NCI-H1092 (cell line): ENCODE measurements at places on chromosomes 4 and X.

DNA sequence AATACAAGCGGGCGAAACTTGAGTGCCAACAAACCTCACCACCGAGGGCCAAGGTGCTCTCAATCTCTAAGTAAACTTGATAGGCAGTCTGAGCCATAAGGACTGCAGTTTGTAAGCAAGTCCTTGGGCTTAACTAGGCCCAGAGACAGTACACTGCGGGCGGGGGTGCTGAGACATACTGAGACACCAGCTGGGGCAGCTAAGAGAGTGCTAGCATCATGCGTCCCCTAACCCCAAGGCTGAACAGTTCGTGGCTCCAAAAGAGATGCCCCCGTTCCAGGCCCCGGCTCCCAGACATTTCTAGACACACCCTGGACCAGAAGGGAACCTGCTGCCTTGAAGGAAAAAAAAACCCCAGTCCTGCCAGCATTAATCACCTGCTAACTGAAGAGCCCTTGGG, 126.8 kb upstream of the PRDX4 start:
- DNase-seq = no peak

- no peak for DNase-seq
Observed at GRCh38 chrX:5852941-5853340, 375.7 kb downstream of the NLGN4X start.

- no peak for DNase-seq
Observed at GRCh38 chr4:25799522-25799921, 63.3 kb downstream of the SEL1L3 start.

GRCh38 chr4:163165217-163166017, 1.3 kb downstream of the NAF1 start:
- no peak for DNase-seq

GRCh38 chrX:19670854-19671620, 155.7 kb upstream of the MAP3K15 start:
- DNase-seq = no peak

DNA sequence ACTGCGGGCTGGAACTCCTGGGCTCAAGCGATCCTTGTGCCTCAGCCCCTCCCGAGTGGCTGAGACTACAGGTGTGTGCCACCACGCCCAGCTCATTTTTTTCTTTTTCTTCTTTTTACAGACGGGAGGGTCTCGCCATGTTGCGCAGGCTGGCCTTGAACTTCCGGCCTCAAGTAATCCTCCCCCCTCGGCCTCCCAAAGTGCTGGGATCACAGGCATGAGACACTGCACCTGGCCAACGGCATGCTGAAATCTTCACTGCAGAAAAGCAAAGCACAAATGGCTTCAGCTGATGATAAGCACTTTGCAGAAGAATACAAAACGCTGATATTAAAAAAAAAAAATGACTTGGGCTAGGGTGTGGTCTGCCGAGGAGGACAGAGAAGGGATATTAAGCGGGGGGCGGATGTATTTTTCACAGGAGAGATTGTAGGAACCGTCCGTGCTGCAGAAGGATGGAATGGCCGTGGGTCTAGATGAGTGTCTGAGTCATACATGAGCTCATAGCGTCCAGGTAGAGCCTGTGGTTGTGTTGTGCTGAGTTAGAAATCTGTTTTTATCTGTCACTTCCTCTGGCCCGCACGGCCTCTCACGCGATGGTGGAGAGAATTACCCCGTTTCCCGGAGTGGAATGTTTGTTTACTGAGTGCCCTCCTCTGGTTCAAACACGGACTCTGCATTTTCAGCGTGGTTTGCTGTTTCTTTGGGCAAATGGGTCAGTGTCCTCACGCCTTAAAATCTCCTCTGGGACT, 8.5 kb upstream of the AKAP17A start:
- no peak for DNase-seq

DNA sequence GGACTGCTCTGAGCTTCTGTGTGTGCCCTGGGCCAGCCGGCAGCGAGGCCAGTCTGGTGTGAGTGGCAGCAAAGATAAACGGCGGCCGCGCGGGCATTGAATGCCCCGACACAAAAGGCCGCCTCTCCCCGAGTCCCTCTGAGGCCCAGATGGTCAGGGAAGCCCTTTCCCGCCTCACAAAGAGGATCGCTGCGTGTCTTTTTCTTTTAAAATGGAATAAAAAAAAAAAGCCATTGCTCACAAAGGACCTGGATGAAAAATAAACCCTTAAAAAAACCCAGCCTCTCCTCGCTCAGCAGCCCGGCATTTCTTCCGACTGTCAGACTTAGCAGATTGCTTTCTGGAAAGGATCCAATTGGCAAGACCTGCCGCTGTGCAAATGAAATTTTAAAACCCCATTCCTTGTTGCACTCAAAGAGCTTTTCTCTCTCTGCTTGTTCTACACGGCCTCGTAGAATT, 578.7 kb downstream of the BCOR start:
- no peak for DNase-seq

DNA sequence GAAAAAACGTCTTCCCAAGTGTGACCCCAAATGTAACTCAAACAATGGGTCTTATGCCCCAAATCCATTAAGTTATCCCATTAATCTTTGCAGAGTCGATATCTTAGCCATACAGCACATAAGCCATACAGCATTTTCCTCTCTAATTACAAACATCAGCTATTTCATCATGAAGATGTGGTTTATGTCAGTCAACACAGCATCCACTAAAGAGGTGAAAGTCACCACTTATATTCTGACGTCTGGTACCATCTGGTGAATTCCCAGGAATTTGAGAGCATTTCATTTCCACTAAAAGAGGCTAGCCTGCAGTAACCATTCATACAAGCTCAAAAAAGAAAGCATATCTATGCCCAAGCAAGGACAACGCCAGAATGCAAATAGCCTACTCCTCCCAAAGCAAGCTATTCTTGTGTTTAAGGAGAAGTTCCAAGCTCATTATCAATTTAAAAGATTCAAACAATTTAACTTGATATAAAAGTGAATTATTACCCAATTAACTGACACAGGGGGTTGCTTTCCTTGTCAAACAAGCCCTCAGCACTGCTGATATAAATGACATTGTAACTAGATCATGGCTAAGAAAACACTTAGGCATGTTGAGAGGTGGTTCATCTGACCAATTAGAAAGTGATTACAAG, 203.3 kb downstream of the ANTXR2 start:
- no peak for DNase-seq

- no peak for DNase-seq
Observed at GRCh38 chr4:151727365-151727764, 33.4 kb downstream of the GATB start.

DNA sequence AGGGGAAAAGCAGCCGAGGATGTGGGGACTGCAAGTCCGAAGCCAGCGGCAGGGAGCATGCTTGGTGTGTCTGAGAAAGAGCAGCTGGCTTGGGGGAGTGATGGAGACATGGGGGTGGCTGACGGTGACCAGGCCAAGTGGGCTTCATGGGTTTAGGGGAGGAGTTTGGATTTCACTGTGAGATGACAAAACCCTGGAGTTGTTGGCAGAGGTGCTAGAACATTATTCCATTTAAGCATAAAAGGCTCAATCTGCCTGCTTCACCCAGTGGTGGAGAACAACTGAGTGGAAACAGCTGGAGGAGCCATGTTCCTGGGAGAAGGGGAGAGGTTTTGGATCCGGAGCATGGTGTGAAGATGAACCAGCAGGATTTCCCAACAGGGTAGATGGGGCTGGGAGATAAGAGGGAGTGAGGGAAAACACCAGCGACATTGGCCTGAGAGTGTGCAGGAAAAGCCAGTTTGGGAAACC, 318.0 kb upstream of the TAPT1 start:
- no peak for DNase-seq

GRCh38 chr4:113540859-113541258, 220.7 kb downstream of the CAMK2D start:
- no peak for DNase-seq

- DNase-seq = no peak
Observed at GRCh38 chr4:105838082-105838481, 57.2 kb upstream of the NPNT start.

DNA sequence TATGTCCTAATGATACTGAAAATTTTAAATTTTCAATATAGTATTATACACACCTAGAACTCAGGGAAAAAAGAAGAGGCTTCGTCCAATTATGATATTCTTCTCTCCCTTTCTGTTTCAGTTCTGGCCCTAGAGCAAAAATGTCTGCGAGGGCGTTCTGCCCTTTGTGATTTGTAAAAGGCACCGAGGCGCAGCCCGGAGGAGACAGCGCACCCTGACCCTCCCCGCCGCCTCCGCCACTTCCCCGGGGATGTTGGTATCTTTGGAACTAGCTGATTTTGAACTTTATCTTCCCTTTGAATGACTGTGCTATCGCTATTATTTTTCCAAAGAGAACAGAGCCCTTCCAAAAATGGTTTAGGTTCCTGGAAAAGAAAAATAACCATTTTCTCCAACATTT, 173.2 kb upstream of the FAM9B start:
- DNase-seq = no peak

- no peak for DNase-seq
Observed at GRCh38 chr4:7950301-7951092, 10.8 kb upstream of the AFAP1 start.

GRCh38 chr4:145546175-145546915, 64.7 kb downstream of the SMAD1 start:
- no peak for DNase-seq

DNA sequence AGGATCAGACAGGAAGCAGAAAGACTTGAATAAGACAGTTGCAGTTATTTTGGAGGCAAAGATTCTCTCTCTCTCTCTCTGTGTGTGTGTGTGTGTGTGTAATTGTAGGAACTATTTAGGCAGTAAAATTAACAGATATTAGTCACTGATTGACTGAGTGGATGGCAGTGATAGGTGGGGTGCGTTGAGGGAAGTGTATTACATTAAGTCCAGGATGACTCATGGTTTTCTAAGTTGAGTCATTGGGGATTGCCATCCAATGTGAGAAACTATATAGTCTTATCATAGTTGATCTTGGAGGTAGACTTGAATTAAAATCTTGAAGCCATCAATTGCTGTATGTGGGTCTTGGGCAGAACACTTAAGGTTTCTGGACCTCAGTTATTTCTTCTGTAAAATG, 75.4 kb downstream of the AR start:
- DNase-seq = no peak

- DNase-seq = peak; percentile 5
Observed at GRCh38 chrX:11792461-11793421, 34.7 kb downstream of the MSL3 start.

- DNase-seq = no peak
Observed at GRCh38 chr4:70277121-70277520, 34.7 kb downstream of the CSN3 start.

- DNase-seq = no peak
Observed at GRCh38 chrX:150202641-150203247, 160.4 kb upstream of the MAMLD1 start.

DNA sequence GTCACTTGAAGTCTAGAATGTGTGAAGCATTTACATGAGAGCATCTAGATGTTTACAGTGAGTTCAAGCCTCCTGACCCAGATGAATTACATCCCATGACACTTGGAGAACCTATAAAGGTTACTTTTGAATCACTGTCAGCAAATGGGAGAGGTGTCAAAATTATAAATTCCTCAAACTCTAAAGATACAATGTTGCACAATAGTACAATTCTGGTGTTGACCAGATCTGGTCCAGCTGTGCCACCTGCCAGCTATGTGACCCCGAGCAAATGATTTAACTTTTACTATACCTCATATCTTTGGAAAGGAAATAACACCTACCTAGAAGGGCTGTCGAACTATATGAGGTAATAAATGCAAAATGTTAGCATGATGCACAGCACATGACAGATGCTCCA, 69.8 kb downstream of the JADE1 start:
- no peak for DNase-seq

DNA sequence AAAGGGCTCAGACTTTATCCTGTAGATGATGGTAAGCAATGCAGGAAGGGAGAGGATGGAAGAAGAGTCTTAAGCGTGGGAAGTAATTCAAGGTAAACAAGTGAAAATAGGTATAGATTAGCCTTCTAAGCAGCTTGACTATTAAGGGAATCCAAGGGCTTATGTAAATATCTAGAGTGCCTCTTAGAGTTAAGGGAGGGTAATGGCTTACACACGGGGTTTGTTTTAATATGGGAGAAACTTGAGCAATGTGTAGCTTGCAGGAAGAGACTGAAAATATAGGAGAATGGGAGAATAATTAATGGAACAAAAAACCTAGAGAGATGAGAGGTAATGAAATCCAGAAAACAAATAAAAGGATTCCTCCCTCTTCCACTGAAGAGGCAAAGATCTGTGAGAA, 12.8 kb upstream of the SAP30 start:
- no peak for DNase-seq

- DNase-seq = no peak
Observed at GRCh38 chrX:45142185-45142584, 58.5 kb downstream of the DIPK2B start.

GRCh38 chr4:140854168-140854567, 98.0 kb upstream of the TBC1D9 start:
- no peak for DNase-seq

DNA sequence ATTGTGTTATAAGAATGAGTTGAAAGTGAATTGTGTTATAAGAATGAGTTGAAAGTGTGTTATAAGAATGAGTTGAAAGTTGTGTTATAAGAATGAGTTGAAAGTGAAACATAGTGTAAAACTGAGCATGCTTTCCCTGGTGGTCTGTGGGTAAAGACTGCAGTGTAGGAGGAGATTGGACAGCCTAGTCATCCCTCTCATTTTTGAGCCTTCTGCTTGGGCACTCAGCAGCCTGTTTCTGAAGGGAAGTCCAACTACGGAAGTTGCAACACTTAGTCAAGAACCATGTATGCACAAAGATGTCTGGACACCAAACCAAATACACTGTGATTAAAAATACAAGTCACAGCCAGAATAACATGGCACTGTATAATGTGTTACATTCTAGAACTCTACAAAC, 72.6 kb downstream of the ANK2 start:
- no peak for DNase-seq

GRCh38 chr4:37393321-37393720, 148.8 kb downstream of the NWD2 start:
- DNase-seq = no peak

DNA sequence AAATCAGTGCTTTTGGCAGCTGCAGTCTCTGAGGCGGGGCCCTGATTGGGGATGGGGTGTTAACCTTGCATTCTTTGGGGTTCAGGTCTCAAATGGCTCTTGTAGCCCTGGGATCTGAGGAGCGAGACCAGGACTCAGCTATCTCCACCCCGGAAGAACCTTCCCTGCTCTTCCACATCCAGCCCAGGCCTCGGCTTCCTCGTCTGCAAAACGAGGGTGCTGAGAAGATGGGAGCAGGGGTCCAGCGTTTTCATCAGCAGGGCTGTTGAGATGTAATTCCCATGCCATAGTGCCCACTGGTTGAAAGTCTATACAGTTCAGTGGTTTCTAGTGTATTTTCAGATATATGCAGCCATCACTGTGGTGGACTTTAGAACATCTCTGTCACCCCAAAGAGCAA, 34.6 kb upstream of the WFS1 start:
- no peak for DNase-seq

DNA sequence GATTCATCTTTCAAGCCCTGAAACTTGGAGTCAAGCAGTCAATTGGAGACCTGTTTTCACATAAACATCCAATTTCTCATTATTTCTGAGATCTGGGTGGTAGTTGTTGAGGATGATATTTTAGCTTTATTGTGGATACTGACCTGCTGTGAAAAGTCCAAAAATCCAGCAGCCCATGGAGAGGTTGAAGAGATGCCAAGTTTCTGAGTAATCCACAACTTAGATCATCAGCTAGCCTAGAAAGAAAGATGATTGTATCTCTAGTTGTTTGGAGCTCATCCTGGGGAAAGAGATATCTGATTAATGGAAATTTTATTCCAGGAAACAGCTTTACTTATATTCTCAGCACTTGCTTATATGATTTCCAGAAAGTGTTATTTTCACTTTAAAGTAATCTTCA, 48.6 kb upstream of the DCX start:
- DNase-seq = no peak
